Naive B cell (primary cell): ENCODE measurements at places on chromosomes 11 and 22. TPM values are rescaled to one million over a fixed set of nuclear protein-coding genes. Genes with fewer than 3 reads are reported as not detected.

- DNase-seq, result no peak
Observed at GRCh38 chr11:75536786-75537641, 11.3 kb upstream of the GDPD5 start.

DNA sequence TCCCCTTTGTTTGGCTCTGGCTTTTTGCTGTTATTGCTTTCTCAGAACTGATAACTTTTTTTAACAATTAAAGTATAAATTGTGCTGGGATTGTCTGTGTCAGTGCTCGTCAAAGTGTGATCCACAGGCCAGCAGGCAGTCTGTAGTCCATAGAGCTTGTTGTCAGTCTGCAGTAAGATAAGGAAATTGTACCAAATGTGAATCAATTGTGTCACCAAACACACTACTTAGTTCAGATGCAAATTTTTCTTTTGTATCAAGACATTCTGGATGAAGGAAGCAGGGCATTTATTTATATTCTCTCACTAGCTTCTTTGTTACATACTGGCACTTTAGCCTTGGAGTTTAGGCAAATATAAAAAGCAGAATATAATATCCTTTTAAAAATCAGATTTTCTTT lies 121.0 kb downstream of the WNT11 start:
- no peak for DNase-seq

Gene MB
- not detected for polyA plus RNA-seq

Gene CCDC116
- not detected for polyA plus RNA-seq

Gene MISFA
- polyA plus RNA-seq, result 0.94 TPM

DNA sequence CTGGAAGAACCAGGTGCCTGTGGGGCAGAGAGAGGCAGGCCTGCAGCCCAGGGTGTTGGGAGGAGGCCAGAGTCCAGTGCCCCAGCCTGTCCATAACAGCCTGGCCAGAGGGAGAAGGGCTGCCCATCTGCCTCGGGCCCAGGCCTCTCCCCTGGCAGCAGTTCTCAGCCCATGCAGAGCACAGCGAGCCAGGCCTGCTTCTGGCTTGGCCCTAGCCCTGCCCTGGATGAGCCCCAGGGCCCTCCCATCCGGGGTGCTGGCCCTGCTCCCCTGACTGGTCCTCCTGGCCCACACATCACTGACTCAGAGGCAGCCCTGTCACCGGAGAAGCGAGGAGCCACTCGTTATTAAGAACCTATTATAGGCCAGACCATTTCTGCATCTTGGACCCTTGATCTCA lies 19.7 kb upstream of the MYRF start:
- DNase-seq, result no peak

GRCh38 chr22:47835726-47836125 lies 1073.3 kb downstream of the TBC1D22A start:
- no peak for DNase-seq

DNA sequence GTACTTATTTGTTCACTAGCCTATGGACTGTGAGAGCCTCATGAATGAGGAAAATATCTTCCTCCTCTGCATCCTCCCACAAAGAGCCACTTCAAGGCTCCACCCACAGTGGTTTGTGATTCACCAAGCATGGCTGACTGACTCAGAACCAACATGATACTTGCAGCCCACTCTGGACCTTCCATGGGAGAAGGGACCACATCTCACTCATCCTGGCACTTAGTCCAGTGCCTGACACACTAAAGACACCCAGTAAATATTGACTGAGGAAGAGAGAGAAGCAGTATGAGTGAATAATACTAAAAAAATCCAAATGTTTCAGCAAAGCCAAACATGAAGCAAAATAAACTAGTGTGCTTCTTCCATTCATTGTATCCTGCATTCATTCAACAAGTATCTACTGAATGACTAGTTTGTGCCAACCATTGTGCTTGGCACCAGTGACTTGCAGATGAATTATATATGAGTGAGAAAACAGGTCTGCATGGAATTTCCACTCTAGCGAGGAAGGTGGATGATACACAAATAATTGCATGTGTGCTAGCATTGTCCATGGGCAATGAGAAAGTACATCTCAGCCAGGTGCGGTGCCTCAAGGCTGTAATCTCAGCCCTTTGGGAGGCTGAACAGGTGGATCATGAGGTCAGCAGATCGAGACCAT lies 54.9 kb upstream of the BLID start:
- no peak for DNase-seq

DNA sequence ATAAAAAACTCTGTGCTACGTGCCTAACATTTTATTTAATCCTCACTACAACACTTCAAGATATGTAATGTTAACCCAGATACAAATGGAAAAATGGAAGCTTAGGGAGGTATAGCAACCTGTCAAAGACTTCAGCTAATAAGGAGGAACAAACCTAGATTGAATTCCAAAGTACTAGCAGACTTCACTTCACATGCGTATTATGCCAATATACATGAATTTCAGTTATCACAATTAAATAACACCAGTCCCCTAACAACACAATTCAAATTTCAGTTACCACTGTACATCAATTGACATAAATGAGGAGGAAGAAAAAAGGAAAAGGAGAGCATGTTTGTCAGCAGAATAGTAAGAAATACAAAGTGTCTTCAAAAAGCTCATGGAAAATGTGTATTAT lies 60.4 kb downstream of the TTC28 start:
- DNase-seq, result no peak

DNA sequence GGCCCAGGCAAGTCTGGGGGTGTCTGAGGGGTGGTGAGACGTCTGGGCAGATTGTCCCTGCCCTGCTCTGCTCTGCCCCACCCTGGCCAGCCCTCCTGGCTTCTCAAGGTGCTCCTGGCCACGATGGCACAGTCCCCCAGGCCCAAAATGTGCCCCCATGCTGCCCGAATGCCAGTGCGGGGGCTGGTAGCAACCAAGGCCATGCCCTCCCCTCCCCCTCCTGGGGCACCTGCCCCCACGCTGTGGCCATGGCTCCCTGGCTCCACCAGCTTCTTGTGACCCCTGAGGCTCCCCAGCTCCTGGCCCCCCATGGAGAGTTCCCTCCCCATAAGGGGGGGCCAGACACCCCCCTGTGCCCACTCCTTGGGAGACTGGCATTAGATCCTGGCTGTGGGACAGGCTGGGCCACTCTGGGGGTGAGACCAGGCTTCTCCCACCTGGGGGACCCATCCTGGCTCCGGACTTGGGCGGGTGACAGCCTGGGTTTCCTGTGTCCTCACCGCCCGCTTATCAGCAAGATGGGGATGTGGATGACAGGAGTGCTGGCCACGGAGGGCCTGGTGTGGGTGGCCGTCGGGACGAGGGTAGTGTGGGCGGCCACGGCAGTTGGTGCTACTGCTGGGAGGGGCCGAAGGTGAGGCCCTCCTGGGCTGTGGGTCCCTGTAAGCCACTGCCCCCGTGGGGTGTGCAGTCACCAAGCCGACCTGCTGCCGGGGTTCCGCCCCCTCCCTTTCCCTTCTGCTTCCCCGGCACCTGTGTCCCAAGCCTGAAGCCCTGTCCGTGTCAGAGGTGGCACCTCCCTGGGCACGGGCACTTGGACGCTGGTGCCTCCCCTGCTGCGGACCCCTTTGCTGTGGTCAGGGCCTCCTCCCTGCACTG lies 15.9 kb upstream of the MUC6 start:
- no peak for DNase-seq

Gene TEX54
- 3.2 TPM for polyA plus RNA-seq

- DNase-seq, result no peak
Observed at GRCh38 chr11:132024587-132025295, 654.3 kb downstream of the NTM start.

- DNase-seq, result no peak
Observed at GRCh38 chr11:69126286-69126685, 29.4 kb upstream of the SMIM38 start.

Gene MLC1
- 0.44 TPM for polyA plus RNA-seq

DNA sequence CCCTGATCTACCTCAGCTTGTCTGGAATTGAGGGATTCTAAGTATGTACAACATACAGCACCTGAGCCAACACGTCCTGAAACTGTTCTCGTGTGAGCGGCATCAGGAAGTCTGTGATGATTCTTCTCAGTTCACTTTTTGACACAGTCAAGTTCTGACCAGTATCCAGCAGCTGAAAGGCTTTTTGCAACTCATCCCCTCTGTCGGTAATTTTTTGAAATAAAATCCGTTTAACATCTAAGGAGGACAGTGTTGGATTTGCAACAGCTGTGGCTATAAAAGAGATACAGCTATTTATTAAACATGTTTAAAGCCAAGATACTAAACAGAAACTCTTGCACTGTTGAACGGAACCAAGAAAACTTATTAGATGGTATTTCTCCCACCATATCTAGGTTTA lies 39.3 kb downstream of the EFCAB6 start:
- DNase-seq, result no peak

- DNase-seq, result no peak
Observed at GRCh38 chr11:20022363-20023081, 137.8 kb downstream of the DBX1 start.

DNA sequence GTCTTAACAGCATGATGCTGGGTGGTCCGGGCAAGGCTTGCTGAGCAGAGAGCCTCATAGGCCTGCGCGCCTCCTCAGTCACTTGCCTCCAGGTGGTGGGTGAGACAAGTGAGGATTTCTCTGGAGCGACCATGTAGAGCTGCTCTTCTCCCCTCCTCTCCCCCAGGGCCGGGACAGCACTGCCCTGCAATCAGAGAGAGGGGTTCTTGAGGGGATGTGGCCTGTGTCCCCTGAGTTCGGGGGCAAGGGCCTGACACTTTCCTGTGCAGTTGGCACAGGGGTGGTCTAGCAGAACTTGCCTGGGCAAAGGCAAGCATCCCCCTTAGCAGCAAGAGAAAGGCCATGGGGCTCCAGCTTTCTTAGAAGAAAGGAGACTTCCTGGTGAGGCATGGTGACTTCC lies 95.8 kb upstream of the LMO1 start:
- no peak for DNase-seq

GRCh38 chr11:119842731-119843130 lies 113.7 kb upstream of the NECTIN1 start:
- no peak for DNase-seq

GRCh38 chr11:108160970-108161566 lies 39.7 kb downstream of the ACAT1 start:
- peak; percentile 67 for DNase-seq

GRCh38 chr11:8823174-8823742 lies 87.7 kb upstream of the AKIP1 start:
- no peak for DNase-seq

GRCh38 chr22:23829845-23830372 lies 8.9 kb downstream of the DERL3 start:
- no peak for DNase-seq

DNA sequence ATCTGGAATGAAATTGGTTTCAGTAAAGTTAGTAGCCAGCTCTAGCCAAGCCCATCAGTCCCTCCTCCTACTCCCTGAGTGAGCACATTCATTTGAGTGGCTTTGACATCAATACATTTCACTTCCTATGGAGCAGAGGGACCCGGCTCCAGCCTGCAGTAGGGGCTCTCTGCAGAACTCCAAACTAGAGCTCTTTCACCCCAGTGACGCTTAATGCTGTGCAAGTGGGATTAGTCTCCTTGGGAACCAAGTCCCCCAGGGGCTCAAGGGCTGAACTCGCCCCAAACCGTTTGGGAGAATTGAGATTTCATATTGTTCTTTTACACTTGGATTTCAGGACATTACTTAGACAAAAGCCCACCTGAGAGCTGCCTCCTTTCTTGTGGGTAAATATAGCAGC lies 4.4 kb upstream of the FAM181B start:
- no peak for DNase-seq

DNA sequence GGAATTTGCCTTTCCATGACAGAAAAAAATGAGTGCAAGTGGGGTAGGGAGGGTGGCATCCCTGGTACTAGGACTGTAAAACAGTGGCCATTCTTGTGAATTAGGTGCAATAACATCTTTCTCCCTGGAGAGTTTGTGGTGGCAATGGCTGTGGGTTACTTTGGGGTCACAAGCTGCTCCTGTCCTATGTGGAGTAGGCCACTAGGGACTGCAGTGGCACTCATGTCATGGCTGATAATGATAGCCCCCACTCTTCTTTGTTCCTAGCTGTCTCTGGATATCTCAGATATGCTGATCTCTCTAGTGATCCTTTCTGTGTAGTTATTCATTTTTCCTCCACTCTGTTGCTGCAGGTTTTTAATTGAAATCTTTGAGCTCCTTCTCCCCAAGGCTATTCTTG lies 270.5 kb upstream of the CHORDC1 start:
- DNase-seq, result no peak

DNA sequence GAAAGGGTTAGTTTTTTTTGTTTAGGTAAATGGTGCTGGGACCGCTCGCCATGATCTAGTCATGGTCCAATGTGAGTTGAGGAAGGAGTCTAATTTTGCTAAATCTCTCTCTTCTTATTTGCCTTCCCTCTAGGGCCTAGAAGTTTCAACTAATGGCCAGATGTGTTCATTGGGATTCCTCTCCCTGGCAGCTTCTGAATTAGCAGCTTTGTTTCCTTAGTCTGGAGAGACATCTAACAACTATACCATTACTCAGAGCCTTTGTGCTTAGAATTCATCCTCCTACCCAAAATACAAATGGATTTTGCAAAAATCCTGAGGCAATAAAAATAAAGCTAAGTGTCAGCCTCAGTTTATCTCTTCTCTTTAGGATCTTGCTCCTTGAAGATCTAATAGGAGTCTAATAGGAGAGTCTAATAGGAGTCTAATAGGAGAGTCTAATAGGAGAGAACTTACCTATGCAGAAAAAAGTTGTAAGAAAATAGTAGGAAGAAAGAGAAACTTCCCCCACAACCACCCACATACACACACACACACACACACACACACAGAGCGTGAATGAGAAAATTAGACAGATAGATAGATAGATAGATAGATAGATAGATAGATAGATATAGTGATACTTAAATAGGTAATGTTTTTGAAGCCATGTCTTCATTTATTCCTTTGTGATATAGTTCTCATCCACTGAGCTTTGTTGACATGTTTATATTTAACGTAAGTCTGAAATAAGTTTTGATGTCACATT lies 980.5 kb upstream of the CNTN5 start:
- no peak for DNase-seq

GRCh38 chr11:128547946-128548648 lies 39.3 kb downstream of the ETS1 start:
- DNase-seq, result no peak

Gene MMP8
- polyA plus RNA-seq, result not detected

Gene LPXN
- 63.3 TPM for polyA plus RNA-seq

DNA sequence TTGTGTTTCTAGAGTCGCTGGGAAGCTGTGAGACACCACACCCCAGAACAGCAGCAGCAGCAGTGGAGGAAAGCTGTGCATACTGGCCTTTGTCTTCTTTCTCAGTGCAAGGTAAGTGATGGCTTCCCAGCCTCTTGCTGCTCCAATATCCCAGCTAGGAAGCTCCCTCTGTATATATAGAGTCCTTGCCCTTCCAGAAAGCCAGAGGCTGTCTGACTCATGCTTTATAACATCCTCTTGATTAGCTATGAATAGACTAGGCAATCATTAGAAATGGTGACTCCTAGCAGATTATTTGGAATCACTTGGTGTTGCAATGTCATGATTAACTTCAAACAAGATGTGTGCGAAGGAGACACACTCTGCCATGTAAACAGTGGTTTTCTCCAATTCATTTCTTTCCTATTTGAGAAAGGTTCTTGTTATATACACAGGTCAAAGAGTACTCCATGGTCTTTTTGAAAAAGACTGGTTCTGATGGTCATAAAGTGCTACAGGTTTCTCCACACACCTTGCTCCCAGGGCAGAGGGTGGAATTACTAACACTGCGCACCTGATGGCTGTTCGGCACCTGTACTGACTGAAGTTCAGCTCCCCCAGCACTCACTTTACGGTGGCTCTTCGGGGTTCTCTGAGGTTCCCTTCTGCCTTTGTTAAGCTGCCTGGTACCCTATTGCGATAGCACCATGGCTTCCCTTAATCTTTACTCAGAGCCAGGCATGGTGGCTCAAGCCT lies at the start of gene MMP1:
TSS of gene MMP1 (minus strand) at position 149 of the 735 bp plus-strand sequence. CDS start at position 81, 68 bp downstream.
- DNase-seq, result no peak
